ENCODE measurements at places on chromosomes 5 and 9.

DNA sequence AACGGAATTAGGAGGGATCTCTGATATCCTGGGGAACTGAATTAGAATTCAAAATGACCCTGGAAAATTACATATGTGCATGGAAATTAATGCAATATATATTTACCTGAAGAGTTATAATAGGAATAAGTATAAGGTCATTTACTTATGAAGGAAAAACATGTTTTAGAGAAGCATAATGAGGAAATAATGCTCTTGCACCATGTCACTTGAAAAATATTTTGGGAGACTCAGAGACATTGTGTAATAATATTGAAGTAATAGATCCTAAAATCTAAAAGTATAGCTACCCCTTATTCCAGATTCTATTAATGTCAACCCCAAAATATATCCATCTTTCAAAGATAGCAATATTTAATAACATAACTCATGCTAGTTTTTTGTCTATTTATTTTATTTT is 28.4 kb downstream of the SPZ1 start:
- DNase-seq, result no peak

GRCh38 chr5:93886098-93886806 is 144.9 kb upstream of the POU5F2 start:
- DNase-seq, result no peak

DNA sequence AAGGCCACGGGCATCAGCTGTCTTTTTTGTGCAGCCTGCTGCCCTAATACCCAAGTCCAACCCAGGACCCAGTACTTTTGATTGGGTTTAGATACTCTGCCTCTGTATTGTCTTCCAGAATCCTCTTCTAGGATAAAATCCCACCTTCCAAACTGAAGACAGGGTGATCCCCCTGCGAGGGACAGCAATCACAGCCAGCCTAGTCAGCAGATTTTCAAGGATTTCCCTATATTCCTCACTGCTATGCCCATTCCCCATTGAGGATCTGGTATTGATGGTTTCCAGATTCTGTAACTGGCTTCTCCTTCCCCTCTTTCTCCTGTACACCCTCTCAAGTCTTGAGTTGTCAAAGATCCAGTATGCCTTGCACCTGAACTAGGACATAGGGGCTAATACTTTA is 389.4 kb downstream of the TRIM36 start:
- no peak for DNase-seq

DNA sequence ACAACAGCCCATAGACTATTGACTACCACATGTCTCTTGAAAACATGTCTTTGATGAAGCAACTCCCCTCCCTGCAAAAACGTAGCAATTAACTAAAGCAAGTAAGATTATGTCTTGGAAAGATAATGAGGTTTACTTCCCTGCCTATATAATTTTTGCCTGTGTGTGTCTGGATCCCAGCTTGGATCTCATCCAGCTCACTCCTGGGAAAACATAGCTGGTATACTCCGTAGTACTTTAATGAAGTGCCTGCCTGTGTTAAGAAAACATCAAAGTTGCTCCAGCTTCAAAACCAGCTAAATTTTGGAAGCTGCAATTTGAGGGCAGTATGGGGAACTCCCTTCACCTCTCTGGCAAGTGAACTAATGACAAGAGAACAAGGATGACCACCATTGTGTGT is 182.6 kb upstream of the C9orf72 start:
- no peak for DNase-seq

- no peak for DNase-seq
These were observed 39.5 kb upstream of the PHF2 start for GRCh38 chr9:93536874-93537273.

DNA sequence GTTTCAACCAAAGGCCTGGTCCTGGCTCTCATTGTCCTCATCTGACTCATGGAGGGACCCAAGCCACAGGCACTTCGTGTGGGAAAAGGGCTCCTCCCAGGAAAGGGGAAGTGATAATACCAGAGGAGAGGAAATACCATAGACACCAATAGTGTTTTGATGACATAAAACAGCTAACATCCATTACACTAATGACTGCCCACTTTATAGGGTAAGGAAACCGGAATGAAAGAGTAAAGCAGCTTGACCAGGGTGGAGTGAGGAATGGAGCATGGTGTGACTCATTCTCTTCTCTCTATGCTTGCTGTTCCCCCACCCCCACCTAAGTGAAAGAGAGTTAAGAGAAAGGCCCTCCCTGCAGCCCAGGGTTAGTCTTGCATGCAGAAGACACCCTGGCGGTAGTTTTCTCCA is 67.4 kb upstream of the HRH2 start:
- DNase-seq, result no peak

- DNase-seq, result no peak
These were observed 102.4 kb downstream of the VAV2 start for GRCh38 chr9:133889584-133890301.

DNA sequence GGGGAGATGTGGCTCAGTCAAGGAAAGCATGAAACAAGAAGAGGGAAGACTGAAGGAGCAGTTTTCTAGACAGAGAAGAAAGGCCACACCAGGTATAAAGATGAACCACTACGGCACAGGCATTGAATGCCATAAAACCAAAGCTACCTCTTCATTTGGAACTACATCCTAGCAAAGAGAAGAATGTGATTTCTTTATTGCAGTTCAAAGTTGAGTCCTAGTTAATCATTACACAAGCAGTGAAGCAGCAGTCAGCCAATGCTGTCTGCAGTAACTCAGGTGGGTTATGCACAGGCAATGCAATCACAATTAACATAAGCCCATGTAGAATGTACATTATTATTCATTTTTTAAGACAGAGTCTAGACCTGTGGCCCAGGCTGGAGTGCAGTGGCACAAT is 21.7 kb upstream of the PCAT7 start:
- DNase-seq, result no peak

GRCh38 chr5:175867587-175868347 is 3.6 kb upstream of the CPLX2 start:
- no peak for DNase-seq

- DNase-seq, result no peak
These were observed 219.2 kb downstream of the AGTPBP1 start for GRCh38 chr9:85522459-85523092.

- DNase-seq, result no peak
These were observed 256.5 kb downstream of the NSG2 start for GRCh38 chr5:174301848-174302625.

- no peak for DNase-seq
These were observed 65.0 kb downstream of the PKD2L2 start for GRCh38 chr5:137954131-137954879.

GRCh38 chr5:150440948-150441812 is 8.4 kb downstream of the RPS14 start:
- DNase-seq, result no peak

Data from NK-92 treated with Interleukin-12 subunit alpha and Interleukin-12 subunit beta, amount 100 ng/mL, for 24 hours (cell line).